ENCODE measurements at places on chromosomes 13 and 19. TPM values are rescaled to one million over a fixed set of nuclear protein-coding genes. Genes with fewer than 3 reads are reported as not detected.

- DNase-seq: no peak
Measured at GRCh38 chr19:41563854-41564514, 12.0 kb upstream of the CEACAM21 start.

- no peak for DNase-seq
Measured at GRCh38 chr13:44393391-44393790, 19.8 kb downstream of the SERP2 start.

- no peak for DNase-seq
Measured at GRCh38 chr13:40076765-40077362, 421.4 kb downstream of the COG6 start.

DNA sequence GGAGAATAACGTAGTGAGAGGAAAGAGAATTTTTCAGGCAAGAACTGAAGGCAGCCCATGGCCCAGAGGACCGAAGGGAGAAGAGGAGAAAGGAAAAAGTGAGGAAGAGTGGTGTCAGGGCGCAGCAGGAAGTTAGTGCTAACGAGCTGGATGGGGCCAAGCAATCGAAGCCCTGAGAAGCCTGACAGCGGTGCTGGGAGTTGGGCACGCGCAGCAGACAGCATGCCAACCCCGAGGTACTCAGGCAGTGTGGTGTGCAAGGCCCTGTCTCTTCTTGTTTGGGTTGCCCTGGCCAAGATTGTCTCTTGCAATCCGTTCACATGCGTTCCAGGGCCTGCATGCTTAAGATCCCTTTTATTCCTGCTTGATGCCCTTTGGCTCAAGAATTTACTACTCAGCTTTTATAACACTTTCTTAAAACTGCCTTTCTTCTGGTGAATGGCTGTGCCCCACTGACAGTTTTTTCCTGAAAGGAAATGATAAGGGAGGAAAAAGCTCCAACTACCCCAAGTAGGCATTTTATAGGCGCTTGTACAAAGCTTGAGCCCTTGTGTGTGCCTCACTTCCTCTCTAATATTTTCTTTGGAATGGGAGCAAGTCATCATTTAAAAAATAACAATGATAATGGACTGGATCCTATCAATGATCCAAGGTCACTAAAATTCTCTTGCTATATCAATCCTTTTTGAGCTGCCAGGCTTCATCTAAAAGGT is 115.4 kb downstream of the FLT1 start:
- DNase-seq: no peak

The TNFAIP8L1 gene
- 15.7 TPM for total RNA-seq

The FBL gene
- 374 TPM for total RNA-seq

The APOC1 gene
- total RNA-seq: 1.9 TPM

- DNase-seq: no peak
Measured at GRCh38 chr13:99312493-99312883, 5.3 kb upstream of the GPR183 start.

- no peak for DNase-seq
Measured at GRCh38 chr13:113849981-113850721, 13.7 kb downstream of the GAS6 start.

GRCh38 chr19:45745606-45746005 is 12.4 kb downstream of the MEIOSIN start:
- no peak for DNase-seq

- DNase-seq: no peak
Measured at GRCh38 chr19:6340493-6341201, 7.2 kb upstream of the ACER1 start.

GRCh38 chr13:31468114-31468902 is 268.5 kb downstream of the B3GLCT start:
- no peak for DNase-seq

DNA sequence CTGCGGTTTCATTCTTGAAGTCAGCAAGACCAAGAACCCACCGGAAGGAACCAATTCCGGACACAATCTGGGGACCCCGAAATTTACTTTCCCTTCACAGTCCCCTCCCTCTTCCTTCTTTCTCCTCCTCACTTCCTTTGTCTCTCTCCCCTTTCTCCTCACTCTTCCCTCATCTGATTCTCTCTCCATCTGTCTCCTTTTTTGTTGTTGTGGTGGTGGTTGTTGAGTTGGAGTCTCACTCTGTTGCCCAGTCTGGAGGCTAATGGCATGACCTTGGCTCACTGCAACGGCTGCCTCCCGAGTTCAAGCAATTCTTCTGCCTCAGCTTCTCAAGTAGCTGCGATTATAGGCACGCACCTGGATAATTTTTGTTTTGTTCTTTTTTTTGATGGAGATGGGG is 32.7 kb upstream of the OR1M1 start:
- no peak for DNase-seq

The CDC42EP5 gene
- 0.61 TPM for total RNA-seq

The ZNF468 gene
- total RNA-seq: 12.3 TPM

DNA sequence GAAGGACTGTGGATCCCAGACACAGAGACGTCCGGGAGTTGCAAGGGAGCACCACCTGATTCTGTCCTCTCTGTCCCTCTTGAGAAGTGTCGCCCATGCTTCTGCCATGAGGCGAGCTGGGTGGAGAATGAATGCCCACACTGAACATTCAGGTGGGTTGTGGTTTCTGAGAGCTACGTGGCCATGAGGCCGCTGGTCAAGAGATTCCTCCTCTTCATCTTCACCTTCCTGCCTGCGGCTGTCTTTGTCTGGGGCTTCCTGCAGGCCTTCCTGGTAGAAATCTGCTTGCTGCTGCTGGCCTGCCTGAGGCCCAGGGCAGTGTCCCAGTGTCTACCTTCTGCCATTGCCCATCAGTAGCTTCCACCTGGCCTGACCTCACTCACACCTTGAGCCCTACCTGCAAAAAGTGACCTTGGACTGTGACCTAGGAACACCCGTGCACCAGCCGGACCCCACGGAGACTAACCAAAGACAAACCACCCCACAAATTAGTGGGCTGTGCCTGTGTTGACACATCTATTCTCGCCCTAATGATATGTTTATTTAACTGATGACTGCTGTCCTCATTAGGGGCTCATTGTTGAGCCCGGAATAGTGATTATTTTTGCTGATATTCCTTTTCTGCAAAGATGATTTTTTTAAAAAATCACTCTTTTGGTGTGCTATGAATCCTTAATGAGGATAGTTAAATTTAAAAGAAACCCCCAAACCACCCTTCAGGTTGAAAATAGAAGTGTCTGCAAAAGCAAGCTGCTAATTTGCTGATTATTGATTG is 38.7 kb upstream of the ZNF536 start:
- no peak for DNase-seq

DNA sequence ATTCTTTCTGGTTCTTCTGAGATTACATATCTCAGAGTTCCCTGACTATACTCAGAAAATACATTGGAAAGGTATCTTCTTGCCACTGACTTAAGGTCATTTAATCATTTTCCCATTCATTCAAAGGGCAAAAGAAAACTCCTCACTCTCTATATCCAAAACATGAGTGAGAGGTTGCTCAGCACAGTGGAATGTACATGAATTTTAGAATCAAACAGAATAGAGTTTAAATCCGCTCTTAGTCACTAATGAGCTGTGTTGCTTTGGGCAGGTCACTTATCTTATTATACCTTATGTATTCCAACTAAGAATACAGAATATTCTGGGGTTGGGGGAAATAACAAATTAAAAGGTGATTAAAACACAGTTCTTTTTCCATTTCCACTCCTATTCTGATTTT is 452.6 kb upstream of the KLF12 start:
- DNase-seq: no peak

GRCh38 chr13:99320693-99321481 is 13.7 kb upstream of the GPR183 start:
- DNase-seq: no peak

The CFAP97D2 gene
- not detected for total RNA-seq

- DNase-seq: no peak
Measured at GRCh38 chr13:92500192-92500591, 726.4 kb upstream of the GPC6 start.

DNA sequence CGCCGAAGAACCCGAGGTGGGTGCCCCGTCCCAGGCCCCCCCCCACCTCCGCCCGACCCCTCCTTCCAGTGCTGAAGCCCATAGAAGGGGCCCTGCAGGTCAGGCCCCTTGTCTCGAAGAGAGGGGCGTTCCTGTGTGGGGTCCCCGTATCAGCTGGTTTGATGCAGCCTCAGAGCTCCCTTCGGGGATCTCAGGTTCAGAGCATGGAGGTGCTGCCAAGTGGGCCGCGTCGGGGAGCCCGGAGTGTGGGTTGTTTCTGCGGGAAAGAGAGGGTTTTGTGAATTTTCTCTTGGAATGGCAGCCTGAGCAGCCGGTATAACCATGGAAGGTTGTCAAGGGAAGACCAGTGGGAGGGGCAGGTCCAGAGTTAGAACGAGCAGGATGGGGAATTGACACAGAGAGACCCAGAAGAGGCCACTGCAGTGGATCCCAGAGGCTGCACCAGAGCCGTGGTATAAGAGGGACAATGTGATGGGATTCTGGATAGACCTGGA is 384 bp downstream of the TRAPPC2B start:
- no peak for DNase-seq

- DNase-seq: no peak
Measured at GRCh38 chr13:49030213-49030612, 54.5 kb downstream of the FNDC3A start.

The ONECUT3 gene
- total RNA-seq: not detected

Measured in activated CD8-positive, alpha-beta memory T cell treated with anti-CD3 and anti-CD28 coated beads, Interleukin-2, amount 10 ng/mL, durations not matched to agents 7 days and 5 days (primary cell).